ENCODE measurements at places on chromosomes 5 and 9.

GRCh38 chr5:125612181-125612721 lies 811.0 kb upstream of the GRAMD2B start:
- no peak for DNase-seq

- no peak for DNase-seq
Measured at GRCh38 chr5:158701406-158702177, 398.1 kb downstream of the EBF1 start.

- DNase-seq, result no peak
Measured at GRCh38 chr5:33401482-33402390, 39.0 kb upstream of the TARS1 start.

GRCh38 chr9:130884542-130885483 lies 11.8 kb downstream of the QRFP start:
- no peak for DNase-seq
